SJSA1 (cell line): ENCODE measurements at places on chromosomes 12 and 14. TPM values are rescaled to one million over a fixed set of nuclear protein-coding genes. Genes with fewer than 3 reads are reported as not detected.

DNA sequence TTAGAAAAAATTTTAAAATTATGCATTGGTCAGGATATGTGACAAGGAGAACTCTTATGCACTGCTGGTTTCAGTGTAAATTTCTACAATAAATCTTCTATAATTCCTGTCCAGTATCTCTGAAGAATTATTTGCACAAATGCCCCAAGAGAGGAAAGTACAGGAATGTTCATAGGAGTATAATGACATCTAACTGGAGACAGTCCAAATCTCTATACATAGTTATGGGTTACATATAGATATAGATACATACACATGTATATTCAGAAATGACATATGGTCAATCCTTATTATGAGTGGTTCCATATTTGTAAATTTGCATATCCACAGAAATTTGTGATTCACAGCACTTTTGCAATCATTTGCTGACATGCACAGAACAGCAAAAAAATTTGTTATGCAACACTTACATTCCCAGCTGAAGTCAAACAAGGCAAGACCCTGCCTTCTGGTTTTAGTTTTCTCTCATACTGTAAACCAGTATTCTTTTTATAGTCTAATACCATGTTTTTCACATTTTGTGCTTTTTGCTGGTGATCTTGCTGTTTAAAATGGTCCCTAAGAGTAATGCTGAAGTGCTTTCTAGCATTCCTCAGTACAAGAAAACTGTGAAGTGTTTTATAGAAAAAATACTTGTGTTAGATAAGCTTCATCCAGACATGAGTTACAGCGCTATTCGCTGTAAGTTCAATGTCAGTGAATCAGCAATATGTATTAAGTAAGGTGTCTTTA, 103.8 kb downstream of the SLC16A7 start:
- no peaks in the 10 kb centered on the region for H3K27me3 ChIP-seq
- no peaks in the 10 kb centered on the region for H3K36me3 ChIP-seq
- no peak overlapping the region for H3K4me3 ChIP-seq
- no peak for DNase-seq

- no peaks in the 10 kb centered on the region for H3K36me3 ChIP-seq
- no peak overlapping the region for H3K4me3 ChIP-seq
- no peaks in the 10 kb centered on the region; the same call in 1 of the 2 replicates for H3K27me3 ChIP-seq
- DNase-seq: no peak
- no peaks in the 10 kb centered on the region for H3K4me1 ChIP-seq
Observed at GRCh38 chr14:56720703-56721460, 89.4 kb downstream of the OTX2 start.

DNA sequence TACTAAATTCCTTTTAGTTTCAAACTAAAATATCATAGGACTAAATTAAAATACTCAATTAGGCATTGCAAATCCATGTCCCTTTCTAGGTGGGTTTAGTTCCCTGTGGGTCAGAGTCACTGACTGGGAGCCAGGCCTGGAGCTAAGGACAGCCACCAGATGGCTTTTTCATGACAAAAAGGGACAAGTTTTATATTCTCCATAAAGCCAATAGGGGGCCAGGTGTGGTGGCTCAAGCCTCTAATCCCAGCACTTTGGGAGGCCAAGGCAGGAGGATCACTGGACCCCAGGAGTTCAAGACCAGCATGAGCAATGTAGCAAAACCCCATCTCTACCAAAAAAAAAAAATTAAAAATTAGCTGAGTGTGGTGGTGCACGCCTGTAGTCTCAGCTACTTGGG, 35.4 kb upstream of the EIF5 start:
- DNase-seq: no peak
- H3K27ac ChIP-seq: no peak overlapping the region
- H3K27me3 ChIP-seq: no peaks in the 10 kb centered on the region
- no peak overlapping the region for H3K4me3 ChIP-seq

DNA sequence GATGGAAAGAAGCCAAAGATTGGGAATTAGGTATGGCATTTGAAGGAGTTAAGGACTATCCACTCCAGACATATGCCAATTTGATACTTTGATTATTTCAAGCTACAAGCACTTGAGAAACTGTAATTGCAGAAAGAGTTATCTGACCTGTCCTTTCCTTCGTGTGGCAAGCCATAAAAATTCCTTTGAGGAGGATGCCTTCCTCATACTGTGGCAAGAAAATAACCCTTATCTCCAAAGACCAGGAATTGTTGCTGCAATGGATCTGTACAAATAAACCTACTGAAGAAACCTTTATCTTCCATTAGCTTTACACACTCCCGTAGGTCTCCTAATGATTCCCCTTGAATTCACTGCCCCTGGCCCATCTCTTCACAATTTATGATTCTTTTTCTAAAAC, 165.1 kb upstream of the AMIGO2 start:
- no peak overlapping the region for H3K27ac ChIP-seq
- 0 out of 2 replicates have a peak, but pooled peaks cover 11% of the 10 kb centered on the region for H3K4me1 ChIP-seq
- DNase-seq: no peak
- no peak overlapping the region for H3K4me3 ChIP-seq

GRCh38 chr12:84964048-84964447, 51.4 kb upstream of the SLC6A15 start:
- no peaks in the 10 kb centered on the region for H3K27me3 ChIP-seq
- H3K27ac ChIP-seq: no peak overlapping the region
- DNase-seq: no peak
- no peaks in the 10 kb centered on the region for H3K4me1 ChIP-seq
- H3K36me3 ChIP-seq: no peaks in the 10 kb centered on the region

DNA sequence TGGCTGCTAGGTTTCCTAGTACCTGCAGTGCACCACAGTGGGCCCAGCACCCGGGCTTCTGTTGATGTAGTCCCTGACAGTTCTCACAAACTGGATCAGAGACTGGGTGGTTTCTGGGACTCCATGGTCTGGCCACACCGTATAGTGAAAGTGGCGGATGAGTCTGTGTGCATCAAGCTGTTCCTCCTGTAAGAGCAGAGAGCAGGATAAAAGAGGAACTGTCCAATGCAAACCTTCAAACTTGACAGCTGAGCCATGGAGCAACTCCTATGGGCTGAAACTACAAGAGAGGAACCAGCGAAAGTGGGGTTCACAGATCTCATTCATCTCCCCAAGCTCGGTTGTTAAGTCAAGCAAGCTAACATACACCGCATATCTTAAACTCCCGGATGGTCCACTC, 102.8 kb downstream of the PTPRB start:
- DNase-seq: no peak
- 0 out of 2 replicates have a peak, but pooled peaks cover 3% of the 10 kb centered on the region for H3K36me3 ChIP-seq
- no peak overlapping the region for H3K4me3 ChIP-seq
- H3K27ac ChIP-seq: no peak overlapping the region
- H3K4me1 ChIP-seq: no peaks in the 10 kb centered on the region

DNA sequence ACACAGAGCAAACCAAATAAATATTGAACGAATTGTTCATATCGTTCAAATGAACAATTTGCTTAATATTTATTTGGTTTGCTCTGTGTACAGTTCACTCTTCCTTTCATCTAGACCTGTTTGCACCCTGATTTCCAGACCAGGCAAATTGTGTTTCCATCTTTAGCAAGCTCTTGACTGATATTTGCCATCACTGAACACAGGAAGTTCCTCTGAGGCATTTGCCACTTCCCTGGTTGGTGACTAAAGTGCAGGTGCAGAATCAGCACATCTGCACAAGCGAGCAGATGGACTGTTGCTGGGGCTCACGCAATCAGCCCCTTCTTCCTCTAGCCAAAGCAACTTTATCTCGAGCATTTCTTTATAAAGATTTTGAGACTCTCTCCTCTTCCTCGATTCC, 112.9 kb downstream of the DAAM1 start:
- peaks cover 48% of the 10 kb centered on the region for H3K4me1 ChIP-seq
- H3K27ac ChIP-seq: no peak overlapping the region
- no peak overlapping the region for H3K4me3 ChIP-seq
- H3K36me3 ChIP-seq: no peaks in the 10 kb centered on the region
- DNase-seq: no peak
- H3K27me3 ChIP-seq: no peaks in the 10 kb centered on the region

- DNase-seq: no peak
- H3K4me1 ChIP-seq: no peaks in the 10 kb centered on the region
- 0 out of 2 replicates have a peak, but pooled peaks cover 3% of the 10 kb centered on the region for H3K27me3 ChIP-seq
- H3K36me3 ChIP-seq: no peaks in the 10 kb centered on the region
- H3K27ac ChIP-seq: no peak overlapping the region
- H3K4me3 ChIP-seq: no peak overlapping the region
Observed at GRCh38 chr12:3662521-3662921, 90.4 kb downstream of the CRACR2A start.

DNA sequence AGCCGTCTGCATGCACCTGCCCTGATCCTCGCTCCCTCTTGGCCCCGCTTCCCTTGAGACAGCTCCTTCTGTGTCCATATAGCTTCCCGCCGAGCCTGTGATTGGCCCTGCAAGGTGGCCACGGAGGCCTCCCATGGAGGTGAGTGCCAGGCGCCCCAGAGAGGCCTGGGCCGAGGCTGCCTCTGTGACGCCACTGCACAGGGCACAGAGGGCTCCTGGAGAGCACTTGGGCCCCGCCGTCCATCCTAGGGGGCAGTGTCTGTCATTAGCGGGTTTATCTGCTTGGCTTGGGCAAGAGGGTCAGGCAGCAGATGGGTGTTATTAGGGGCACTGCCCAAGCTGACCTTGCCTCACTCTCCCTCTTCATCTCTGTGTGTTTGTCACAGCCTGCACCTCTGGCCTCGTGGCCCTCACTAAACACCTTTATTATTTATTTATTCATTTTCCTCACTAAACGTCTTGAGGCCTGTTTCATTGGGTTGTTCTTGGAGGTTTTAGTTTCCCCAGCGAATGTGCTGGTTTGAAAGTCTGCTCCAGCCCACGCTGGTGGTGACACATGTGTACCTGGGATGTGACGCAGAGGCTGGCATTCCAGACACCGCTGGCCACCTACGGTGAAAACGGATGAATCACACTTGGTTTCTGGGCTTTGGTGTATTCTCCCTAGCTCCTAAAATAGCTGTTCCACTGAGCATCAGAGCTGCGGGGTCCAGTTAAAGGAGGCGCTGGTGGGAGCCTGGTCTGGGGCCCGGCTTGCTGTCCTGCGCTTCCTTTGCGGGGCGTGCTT, 5.9 kb downstream of the ZFYVE21 start:
- H3K4me1 ChIP-seq: peaks cover 23% of the 10 kb centered on the region
- H3K27ac ChIP-seq: peak overlapping the region; percentile 32
- DNase-seq: peak; percentile 55
- peaks cover 16% of the 10 kb centered on the region for H3K36me3 ChIP-seq
- no peaks in the 10 kb centered on the region for H3K27me3 ChIP-seq
- H3K4me3 ChIP-seq: no peak overlapping the region

GRCh38 chr12:125122668-125123067, 57.4 kb downstream of the AACS start:
- no peaks in the 10 kb centered on the region for H3K4me1 ChIP-seq
- DNase-seq: no peak
- H3K36me3 ChIP-seq: no peaks in the 10 kb centered on the region; the same call in 1 of the 2 replicates
- H3K4me3 ChIP-seq: no peak overlapping the region
- no peaks in the 10 kb centered on the region for H3K27me3 ChIP-seq
- H3K27ac ChIP-seq: no peak overlapping the region

IL26 gene
- not detected in 2 replicates for total RNA-seq

PRIMA1 gene
- not detected in 2 replicates for total RNA-seq

BEST3 gene
- total RNA-seq: not detected in 2 replicates

TM7SF3 gene
- total RNA-seq: 52.7 and 128 TPM in 2 replicates

HOXC11 gene
- total RNA-seq: 4.3 and 4.6 TPM in 2 replicates

ZNF140 gene
- 0.16 and 0.84 TPM in 2 replicates for total RNA-seq

ABCC9 gene
- 0.63 and 1.4 TPM in 2 replicates for total RNA-seq

TRIM9 gene
- 0.16 TPM in 1 of 2 replicates, not detected in the other for total RNA-seq

PLXNC1 gene
- total RNA-seq: 2.6 and 4.4 TPM in 2 replicates

SAMD4A gene
- total RNA-seq: 22.5 and 31.6 TPM in 2 replicates

TAS2R42 gene
- not detected in 2 replicates for total RNA-seq
